ENCODE measurements at places on chromosomes 11 and 22. TPM values are rescaled to one million over a fixed set of nuclear protein-coding genes. Genes with fewer than 3 reads are reported as not detected.

The TNNT3 gene
- total RNA-seq: not detected

The RAB39A gene
- total RNA-seq: 0.66 TPM

The CD3D gene
- total RNA-seq: not detected

The HBG1 gene
- total RNA-seq: not detected

The SCGB1C1 gene
- total RNA-seq: not detected

The OR56A1 gene
- total RNA-seq: not detected

The USH1C gene
- total RNA-seq: 1.1 TPM

The OR10A2 gene
- not detected for total RNA-seq

The TFIP11 gene
- 22.4 TPM for total RNA-seq

The VSTM5 gene
- not detected for total RNA-seq

The CRYBB3 gene
- 0.22 TPM for total RNA-seq

The STIP1 gene
- 242 TPM for total RNA-seq

The C11orf16 gene
- total RNA-seq: not detected

The GRAP2 gene
- not detected for total RNA-seq

The FADS1 gene
- 136 TPM for total RNA-seq

The FGF19 gene
- 0.03 TPM for total RNA-seq

The LRRC56 gene
- 0.63 TPM for total RNA-seq

The MED15 gene
- 55.0 TPM for total RNA-seq

The OR51I1 gene
- total RNA-seq: not detected

The CRYBA4 gene
- not detected for total RNA-seq

The OR6A2 gene
- total RNA-seq: not detected

The DEUP1 gene
- not detected for total RNA-seq

The LINC01488 gene
- 0.05 TPM for total RNA-seq

The PATE4 gene
- not detected for total RNA-seq

The MPZL2 gene
- not detected for total RNA-seq

The MMP7 gene
- total RNA-seq: 24.6 TPM

The GAL3ST1 gene
- total RNA-seq: 8.0 TPM

The TEX54 gene
- not detected for total RNA-seq

The CHRNA10 gene
- 0.78 TPM for total RNA-seq

The ZFTA gene
- 5.0 TPM for total RNA-seq

The MS4A12 gene
- not detected for total RNA-seq

The SLC43A1 gene
- total RNA-seq: 3.2 TPM

The DEPDC7 gene
- 10.1 TPM for total RNA-seq

The TBX10 gene
- total RNA-seq: not detected

The PRRG4 gene
- 0.57 TPM for total RNA-seq

The FOLR1 gene
- 0.13 TPM for total RNA-seq

The CHEK2 gene
- total RNA-seq: 7.5 TPM

The OR8G5 gene
- total RNA-seq: not detected

The CNGA4 gene
- total RNA-seq: 0.03 TPM

The SYCE3 gene
- not detected for total RNA-seq

The CDC42BPG gene
- total RNA-seq: 1.0 TPM

The CRACR2B gene
- 4.8 TPM for total RNA-seq

The XKR3 gene
- not detected for total RNA-seq

The C11orf86 gene
- total RNA-seq: 73.3 TPM

The OR5B21 gene
- not detected for total RNA-seq

The MMP13 gene
- total RNA-seq: not detected

The MUC5AC gene
- total RNA-seq: 2.3 TPM

The TENM4 gene
- 0.02 TPM for total RNA-seq

The LGALS12 gene
- total RNA-seq: not detected

The MMP12 gene
- total RNA-seq: 0.06 TPM

Measured in A549 treated with CORT108297 at 1 μM for 4 hours (cell line).